ENCODE measurements at places on chromosomes 16 and 17.

GRCh38 chr17:49968405-49969133 is 421 bp upstream of the DLX4 start:
- DNase-seq = peak; percentile 94

GRCh38 chr16:77273815-77274214 is 74.6 kb downstream of the SYCE1L start:
- DNase-seq = no peak

GRCh38 chr16:72969146-72969545 is 78.8 kb downstream of the ZFHX3 start:
- DNase-seq = no peak

DNA sequence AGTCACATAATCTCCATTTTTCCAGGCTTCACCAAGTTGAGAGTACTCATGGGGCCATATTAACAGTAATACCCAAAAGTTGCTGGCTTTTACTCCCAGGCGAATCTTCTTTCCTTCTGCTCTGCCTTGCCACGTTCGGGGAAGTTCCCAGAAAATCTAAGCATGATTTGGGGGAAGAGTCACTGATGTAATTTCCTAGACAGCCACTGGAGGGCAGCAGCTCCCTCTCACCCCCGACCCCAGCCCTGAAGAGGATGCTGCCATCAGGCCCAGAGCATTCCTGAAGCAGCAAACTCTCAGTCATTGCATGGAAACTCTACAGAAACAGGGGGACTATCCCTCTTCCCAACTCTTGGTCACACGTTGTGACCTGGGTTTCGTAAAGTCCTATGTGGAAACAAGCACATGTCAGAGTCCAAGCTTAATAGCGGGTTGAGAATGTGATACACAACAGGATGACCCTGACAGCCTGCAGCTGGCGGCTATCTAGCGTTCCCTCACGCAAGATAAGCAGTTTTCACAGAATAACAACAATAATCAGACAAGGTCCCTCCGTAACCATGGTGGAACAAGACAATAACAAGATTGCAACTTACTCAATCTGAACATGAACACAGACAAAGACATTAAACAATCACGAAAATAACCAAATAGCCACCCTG is 43.8 kb upstream of the DHX40 start:
- peak; percentile 56 for DNase-seq

DNA sequence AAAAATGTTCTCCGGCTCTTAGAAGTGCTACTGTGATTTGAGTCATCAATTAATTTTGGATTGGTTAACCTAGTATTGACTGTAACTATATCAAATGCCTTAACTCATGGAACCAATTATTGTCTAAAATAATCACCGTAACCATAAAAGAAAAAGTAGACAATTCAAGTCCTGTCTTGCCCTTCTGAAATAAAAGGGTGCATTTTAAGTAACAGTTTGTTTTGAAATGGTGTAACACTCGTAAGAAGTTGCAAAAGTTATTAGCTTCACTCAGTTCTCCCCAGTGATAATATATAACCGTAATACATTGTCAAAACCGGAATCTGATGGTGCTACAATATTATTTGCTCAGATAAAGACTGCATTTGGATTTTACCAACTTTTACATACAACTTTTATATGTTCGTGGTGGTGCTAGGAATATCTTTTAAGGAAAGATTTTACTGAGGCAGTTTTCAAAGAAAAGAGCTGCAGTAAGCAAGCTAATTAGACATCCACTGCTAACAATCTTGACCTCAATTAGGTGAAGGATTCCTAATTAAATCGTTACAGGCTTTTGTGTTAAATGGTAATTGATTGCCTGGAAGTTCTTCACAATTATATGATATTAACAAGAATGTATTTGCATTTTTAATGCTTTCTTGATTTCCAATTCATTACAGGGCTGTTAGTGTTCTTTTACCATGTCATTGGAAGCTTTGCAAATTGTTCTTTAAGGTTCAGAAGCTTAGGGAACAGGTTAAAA is 413.1 kb upstream of the MON1B start:
- DNase-seq = no peak

DNA sequence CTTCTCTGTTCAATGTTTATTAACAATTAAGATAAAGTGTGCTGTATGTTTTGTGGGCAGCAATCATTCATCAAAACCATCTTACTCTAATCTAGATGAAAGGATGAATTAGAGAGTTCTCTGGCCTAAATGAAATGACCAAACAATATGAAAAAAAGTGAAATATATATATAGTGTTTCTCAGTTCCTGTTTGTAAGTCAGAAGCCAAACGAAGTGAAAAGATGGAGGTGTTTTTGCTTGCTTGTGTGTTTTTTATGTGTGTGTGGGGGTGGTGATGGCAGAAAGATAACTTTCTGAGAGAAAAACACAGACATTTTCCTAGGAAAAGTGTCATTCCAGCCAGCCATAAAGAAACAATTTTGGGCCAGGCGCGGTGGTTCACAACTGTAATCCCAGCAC is 138.6 kb downstream of the CDH8 start:
- no peak for DNase-seq

GRCh38 chr17:50123649-50124349 is 6.2 kb downstream of the SAMD14 start:
- DNase-seq = no peak

DNA sequence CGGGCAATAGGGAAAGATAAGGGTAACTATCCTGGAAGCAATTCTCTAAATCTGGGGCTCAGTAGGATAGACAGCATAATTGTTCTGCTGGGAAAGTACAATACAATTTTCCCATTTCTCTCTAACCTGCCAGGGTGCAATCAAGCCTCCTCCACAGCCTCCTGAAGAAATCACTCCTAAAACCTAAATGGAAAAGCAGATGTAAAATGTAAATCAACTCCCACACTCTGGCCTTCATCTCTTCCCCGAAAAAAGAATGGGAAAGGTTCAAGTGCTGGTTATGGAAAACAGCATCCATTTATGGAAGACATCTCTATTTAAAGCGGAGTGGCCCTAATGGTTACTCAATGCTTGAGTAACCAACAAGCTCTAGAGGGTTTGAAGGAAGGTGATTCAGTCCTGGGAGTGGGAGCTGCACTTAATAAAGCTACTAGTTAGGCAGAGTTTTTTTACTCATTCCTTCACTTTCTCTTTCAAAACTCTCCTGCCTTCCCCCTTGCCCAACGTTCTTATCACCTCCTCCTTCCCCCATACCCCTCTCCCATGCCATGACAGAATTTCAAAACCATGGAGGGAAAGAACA is 5.1 kb downstream of the MMD start:
- DNase-seq = no peak

DNA sequence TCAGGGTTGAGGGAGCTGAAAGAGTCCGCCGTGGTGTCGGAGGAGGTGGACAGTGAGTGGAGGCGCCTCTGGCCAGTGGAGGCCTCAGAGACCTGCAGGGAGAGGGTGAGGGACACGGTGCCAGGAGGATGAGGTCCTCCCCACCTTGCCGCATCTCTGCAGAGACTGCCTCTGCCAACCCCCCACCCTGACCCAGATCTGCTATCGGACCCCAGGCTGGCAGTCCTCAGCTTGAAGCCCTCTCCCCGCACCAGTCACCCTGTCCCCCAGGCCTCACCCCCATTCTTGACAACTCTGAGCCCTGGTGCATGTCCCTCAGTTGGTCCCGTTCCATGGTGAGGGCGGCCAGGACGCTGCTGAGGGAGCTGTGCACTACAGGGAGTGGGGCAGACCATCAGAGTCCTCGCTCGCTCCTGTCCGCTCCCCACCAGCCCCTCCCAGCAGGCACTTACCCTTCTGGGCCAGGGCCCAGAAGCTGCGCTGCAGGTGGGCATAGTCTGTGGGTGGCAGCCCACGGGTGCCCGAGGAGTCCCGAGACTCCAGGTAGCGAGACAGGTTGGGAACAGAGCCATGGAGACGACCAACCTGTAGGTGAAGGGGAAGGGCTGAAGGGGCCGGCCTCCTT is 5.4 kb downstream of the OSBPL7 start:
- no peak for DNase-seq

- no peak for DNase-seq
Measured at GRCh38 chr17:45895304-45895968, 1.1 kb downstream of the MAPT start.

DNA sequence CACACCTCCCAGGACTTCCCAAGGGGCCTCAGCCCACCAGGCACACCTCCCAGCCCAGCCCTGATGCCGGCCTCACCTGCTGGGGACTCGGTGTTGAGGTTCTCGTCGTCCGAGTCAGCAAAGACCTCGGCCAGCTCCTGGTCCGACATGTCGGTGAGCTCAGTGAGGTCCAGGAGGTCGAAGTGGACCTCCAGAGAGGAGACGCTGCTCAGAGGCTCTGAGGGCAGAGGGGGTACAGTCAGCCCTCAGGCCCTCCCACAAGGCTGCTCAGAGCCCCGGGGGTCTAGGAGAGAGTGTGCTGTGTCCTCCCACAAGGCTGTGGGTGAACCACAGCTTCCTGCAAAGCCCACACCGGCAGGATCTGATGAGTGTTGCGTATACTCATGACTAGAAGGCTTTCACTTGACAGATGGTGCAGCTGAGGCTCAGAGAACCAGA is 10.5 kb downstream of the DBNDD1 start:
- DNase-seq = no peak

DNA sequence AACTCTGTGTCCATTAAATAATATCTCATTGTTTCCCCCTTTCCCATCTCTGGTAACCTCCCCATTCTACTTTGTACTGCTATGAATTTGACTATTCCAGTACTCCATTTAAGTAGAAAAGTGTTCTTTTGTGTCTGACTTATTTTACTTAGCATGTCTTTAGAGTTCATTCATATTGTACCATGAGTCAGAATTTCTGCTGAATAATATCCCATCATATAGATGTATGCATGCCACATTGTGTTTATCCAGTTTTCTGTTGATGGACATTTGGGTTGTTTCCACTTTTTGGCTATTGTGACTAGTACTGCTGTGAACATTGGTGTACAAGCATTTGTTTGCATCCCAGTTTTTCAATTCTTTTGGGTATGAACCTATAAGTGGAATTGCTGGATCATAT is 6.0 kb downstream of the PPM1D start:
- DNase-seq = peak; percentile 80

GRCh38 chr17:79189305-79189704 is 114.7 kb downstream of the ENGASE start:
- no peak for DNase-seq

DNA sequence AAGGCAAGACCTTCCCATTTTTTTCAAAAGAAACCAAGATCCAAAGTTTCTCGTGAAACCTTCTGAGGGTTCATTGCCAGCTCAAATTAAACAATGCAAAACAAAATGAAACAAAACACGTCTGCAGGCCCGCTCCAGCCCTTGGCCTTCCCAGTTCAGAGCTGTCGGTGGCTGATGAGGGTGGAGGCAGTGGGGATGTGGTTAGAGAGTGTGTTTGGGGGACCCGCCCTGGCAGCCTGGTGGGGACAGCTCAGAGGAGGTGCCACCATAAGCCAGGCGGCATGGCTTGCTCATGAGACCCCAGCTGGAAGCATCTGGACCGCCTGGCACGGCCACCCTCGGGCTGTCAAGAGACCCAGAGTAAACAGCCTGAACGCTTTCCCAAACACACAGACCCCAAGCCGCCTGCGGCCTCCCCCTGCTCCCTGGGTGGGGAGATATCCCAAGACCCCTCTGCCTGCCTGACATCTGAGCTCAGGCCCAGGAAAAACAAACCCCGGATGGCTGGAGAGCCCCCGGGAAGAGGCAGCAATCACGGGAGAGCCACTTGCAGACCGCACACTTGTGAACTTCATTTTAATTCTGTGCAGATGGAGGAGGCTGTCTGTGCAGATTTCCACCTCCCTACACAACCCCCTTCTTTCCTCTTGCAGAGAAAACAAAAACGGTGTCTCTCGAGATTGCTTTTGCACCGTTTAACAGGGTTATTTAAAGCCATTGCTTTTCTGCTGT is 35.4 kb upstream of the LITAF start:
- no peak for DNase-seq

GRCh38 chr17:28492352-28493310 is 13.5 kb upstream of the FOXN1 start:
- DNase-seq = no peak

DNA sequence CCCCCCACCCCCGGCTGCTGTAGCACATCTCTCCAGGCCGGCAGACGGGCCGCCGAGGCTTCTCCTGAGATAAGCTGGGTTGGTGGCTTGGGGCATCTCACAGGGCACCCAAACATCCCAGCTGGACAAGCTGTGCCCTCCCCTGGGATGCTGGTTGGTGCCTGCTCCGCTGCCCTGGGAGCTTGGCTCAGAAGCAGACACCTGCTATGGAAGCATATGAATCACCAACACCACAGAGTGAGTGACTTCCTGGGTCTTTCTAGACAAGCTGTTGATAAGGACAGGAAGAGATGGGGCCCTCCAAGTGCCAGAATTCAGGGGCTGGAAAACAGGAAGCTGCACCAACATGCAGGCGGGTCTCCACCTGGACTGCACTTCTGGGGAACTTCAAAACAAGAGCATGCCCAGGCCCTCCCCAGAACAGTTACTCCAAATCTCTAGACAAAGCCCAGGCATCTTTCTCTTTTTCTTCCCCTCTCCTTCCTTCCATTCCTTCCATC is 13.7 kb downstream of the C16orf95 start:
- DNase-seq = no peak

DNA sequence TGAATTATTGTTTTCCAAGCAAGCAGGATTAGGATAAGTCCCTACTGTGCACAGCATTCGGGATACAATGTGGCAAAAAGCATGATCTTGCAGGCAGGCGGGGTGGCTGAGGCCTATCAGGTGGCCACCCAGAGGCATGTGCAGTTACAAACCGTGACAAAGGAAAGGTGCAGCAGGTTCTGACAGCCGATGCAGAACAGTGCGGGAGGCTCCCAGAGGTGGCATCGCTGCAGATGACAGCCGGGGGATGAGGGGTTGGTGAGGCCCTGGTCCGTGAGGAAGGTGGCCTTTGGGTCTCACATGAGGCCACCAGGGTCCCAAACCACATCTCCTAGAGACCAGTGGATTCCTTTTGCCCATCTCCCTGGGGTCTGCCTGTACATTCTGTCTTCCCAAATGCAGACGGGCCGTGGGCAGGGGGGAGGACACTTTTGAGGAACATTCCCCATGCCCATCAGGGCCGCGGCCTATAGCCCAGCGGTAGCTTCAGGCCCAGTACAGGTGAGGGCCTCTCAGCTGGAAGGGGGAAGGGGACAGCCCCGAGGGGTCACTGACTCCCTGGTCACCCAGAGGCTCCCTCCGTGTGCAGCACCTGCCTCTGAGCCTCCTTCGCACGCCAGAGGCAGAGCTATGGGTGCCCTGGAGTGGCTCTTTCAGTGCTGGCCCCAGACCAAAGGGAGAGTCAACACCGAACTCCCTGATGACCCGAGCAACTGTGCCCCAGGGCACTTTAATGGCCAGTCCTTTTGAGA is 85.1 kb downstream of the SOCS1 start:
- DNase-seq = no peak

- peak; percentile 34 for DNase-seq
Measured at GRCh38 chr17:39092692-39093230, 58.7 kb downstream of the PLXDC1 start.

DNA sequence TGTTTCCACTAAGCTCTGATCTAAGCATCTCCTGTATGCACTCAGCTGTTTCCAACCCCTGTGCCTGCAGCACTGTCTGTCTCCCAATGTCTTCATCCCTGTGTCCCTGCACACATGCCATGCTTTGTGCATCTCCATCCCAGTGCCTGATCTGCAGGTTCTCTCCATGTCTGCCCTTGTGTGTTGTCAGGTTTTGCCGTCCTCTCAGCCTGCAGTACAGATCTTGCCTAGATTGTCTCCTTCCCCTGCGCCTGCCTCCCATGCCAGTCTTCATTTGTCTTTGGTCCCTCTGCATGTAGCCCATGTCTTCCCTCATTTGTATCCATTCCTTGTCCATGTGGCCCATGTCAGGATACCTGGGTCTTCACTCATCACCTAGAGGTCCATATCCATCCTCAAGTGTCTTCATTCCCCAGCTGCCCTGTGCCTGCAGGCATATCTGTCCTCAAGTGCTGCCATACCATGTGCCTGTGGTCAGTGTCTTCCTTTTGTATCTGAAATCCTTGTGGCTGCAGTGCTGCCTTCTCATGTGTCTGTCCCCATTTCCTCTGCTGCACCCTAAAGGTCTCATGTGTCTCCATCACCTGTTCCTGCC is 71.5 kb downstream of the TNFRSF13B start:
- no peak for DNase-seq

Data from HAP-1 (cell line).